Lung (tissue), 17 donors: ENCODE measurements at places on chromosomes 4 and X. TPM values are rescaled to one million over a fixed set of nuclear protein-coding genes. Genes with fewer than 3 reads are reported as not detected.

GRCh38 chrX:48833542-48834138 is 1.8 kb downstream of the PCSK1N start:
- no peaks in the 10 kb centered on the region for H3K36me3 ChIP-seq
- no peaks in the 10 kb centered on the region for H3K4me1 ChIP-seq
- no peak overlapping the region for H3K4me3 ChIP-seq
- no peak for DNase-seq

- H3K4me3 ChIP-seq, result no peak overlapping the region
- no peaks in the 10 kb centered on the region for H3K27me3 ChIP-seq
- no peaks in the 10 kb centered on the region for H3K36me3 ChIP-seq
- no peaks in the 10 kb centered on the region for H3K4me1 ChIP-seq
- no peak overlapping the region for H3K27ac ChIP-seq
These were observed 177.6 kb downstream of the IQCM start for GRCh38 chr4:149638073-149638472.

GRCh38 chr4:3721627-3722026 is 44.6 kb upstream of the ADRA2C start:
- peaks cover 5% of the 10 kb centered on the region for H3K27me3 ChIP-seq
- H3K27ac ChIP-seq, result no peak overlapping the region
- H3K4me1 ChIP-seq, result no peaks in the 10 kb centered on the region
- no peak overlapping the region for H3K4me3 ChIP-seq
- no peaks in the 10 kb centered on the region for H3K36me3 ChIP-seq
- no peak for DNase-seq

DNA sequence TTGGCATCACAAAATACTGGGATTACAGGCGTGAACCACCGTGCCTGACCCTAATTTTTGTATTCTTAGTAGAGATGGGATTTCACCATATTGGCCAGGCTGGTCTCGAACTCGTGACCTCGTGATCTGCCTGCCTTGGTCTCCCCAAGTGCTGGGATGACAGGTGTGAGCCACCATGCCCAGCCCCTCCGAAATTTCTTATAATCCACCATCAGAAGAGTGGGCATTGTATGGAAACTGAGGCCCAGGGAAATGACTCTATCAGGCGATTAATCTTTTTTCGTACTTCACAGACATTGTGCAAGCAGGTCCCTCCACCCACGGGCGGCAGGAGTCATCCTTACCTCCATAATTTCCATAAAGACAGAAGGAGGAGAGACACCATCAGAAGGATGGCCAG is 16.0 kb downstream of the CRLF2 start:
- no peak overlapping the region for H3K4me3 ChIP-seq
- no peak overlapping the region for H3K27ac ChIP-seq
- no peaks in the 10 kb centered on the region for H3K27me3 ChIP-seq
- no peaks in the 10 kb centered on the region for H3K36me3 ChIP-seq
- DNase-seq, result no peak

GRCh38 chr4:186621959-186622553 is 66.7 kb upstream of the MTNR1A start:
- H3K27ac ChIP-seq, result no peak overlapping the region
- no peak overlapping the region for H3K4me3 ChIP-seq
- H3K4me1 ChIP-seq, result no peaks in the 10 kb centered on the region
- peaks cover 11% of the 10 kb centered on the region for H3K36me3 ChIP-seq

GRCh38 chr4:138775489-138775888 is 240.1 kb upstream of the NOCT start:
- H3K27me3 ChIP-seq, result no peaks in the 10 kb centered on the region
- no peaks in the 10 kb centered on the region for H3K4me1 ChIP-seq
- no peak overlapping the region for H3K27ac ChIP-seq
- H3K4me3 ChIP-seq, result no peak overlapping the region
- H3K36me3 ChIP-seq, result no peaks in the 10 kb centered on the region
- DNase-seq, result no peak

- H3K4me3 ChIP-seq, result no peak overlapping the region
- H3K4me1 ChIP-seq, result no peaks in the 10 kb centered on the region
- DNase-seq, result no peak
- H3K27ac ChIP-seq, result no peak overlapping the region
- H3K36me3 ChIP-seq, result no peaks in the 10 kb centered on the region
These were observed 70.9 kb downstream of the CYTL1 start for GRCh38 chr4:4948370-4948769.

The ERAS gene
- not detected for total RNA-seq

The FAAH2 gene
- total RNA-seq, result 16.0 TPM
